ENCODE measurements at places on chromosomes 16 and 17.
A peak's percentile ranks its signal among the peaks of the same experiment; 100 is the strongest.

DNA sequence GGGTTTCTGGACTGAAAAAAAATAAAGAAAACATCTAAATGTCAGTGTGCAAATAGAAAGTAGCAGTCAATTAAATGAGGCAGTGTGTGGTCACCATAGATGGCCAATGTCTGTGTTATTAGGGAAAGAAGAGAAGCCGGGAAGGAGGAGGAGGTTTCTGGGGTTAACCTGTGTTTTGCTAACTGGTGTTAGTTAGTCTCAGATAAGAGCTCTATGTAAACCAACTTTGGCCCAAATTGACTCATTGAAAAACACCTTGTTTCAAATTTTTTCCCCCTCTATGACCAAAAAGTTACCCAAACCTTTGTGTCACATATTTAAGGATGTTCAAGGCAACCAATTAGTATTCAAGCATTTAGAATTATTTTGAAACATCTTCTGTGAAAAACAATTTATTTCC lies 530.9 kb downstream of the MAF start:
- no peak for DNase-seq

GRCh38 chr17:9900784-9901183 lies 4.3 kb downstream of the RCVRN start:
- no peak for DNase-seq

GRCh38 chr17:72266112-72266775 lies 145.4 kb downstream of the SOX9 start:
- DNase-seq: no peak

DNA sequence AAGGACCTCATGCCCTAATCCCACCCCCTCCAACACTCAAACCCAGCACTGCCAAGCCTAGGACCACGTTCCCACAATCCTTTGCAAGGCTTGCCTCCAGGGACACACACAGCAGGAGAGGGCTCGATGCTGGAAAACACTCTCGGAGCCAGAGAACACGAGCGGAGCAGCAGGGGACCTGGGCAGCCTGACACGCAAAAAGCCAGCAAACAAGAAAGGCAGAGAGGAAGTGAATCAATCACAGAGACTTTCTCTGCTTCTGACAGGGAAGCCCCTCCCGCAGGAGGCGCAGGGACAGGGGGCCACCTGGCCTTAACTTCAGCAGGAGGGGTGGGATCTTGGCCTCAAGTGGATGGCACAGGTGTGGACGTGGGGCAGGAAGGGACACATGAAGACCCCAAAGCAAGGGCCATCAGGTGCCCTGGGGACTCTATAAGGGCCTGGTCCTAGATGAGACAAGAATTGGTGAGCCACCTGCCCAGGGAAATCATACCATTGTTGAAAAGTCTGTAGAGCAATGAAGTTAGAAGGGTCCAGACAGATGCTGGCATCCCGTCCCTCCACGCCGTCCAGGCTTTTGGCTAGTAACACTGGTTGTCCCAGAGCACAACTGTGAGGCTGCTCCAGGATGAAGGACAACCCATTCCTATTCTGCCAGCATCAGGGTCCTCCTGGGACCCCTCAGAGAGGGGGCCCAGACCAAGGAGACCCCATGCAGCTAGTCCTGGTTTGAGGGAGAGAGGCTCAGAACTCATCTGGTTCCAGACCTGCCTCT lies 2.2 kb downstream of the SDK2 start:
- peak; percentile 13 for DNase-seq

GRCh38 chr16:3819746-3820724 lies 60.5 kb downstream of the CREBBP start:
- DNase-seq: no peak

DNA sequence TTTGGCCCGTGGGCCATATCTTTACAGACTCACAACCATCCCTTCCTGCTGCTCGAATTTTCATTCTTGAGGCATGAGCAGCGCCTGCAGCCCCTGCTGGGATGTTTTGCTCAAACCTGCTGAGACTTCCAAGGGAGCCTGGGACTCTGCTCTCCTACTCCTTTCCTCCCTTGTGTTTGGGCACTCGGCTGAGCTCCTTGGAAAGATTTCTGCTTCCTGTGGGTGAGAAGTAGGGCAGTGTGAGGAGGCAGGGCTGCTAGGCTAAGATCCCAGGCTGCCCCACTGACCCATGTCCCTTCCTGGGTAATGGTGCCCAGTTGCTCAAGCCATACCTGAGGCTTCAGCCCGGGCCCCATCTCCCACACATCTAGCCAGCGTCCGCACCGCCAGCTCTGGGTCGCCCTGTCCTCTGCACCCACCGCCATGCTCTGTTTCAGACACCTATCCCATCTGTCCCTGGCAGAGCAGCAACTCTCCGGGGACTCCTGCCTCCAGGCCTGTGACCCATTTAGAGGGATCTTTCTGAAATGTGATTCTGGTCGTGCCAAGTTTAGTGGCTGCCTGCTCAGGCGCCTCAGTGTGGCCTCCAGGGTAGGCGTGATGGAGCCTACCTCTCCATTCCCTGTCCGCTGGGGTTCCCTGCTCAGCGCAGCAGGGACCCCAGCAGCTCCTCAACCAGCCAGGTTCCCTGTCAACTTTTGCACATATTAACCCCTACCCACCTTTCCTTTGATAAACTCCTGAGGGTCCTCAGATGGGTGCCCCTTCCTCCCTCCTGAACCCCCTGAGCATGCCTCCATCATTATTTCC lies 190.1 kb downstream of the CCDC182 start:
- no peak for DNase-seq

GRCh38 chr17:7710301-7710700 lies 5.3 kb downstream of the EFNB3 start:
- DNase-seq: no peak

GRCh38 chr16:54422569-54422978 lies 136.0 kb upstream of the IRX3 start:
- no peak for DNase-seq

- DNase-seq: no peak
Measured at GRCh38 chr16:54475019-54475601, 188.5 kb upstream of the IRX3 start.

DNA sequence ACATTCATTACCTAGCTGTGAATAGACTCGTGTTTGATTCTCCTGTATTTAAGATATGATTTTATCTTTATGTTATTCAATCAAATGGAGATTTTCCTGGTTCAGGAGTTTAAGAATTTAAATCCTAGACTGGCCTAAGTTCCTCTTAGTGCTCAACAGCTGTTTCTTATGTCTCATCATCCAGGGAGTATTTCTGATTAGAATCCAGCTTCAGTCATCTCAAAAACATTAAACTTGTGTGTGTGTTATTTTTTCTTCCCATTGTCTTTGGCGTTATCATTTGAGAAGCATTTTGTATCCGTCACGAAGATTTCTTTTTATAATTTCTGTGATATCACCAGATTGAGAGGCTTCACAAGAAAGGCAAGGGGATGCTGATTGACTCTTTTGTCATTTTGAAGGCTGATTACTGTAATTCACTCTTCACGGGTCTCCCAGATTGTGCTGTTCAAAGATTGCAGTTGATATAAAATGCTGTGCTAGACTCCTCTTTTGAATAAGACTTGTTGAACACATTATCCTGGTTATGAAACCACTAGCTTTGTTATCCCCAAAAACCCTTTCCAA lies 204.8 kb downstream of the CDH8 start:
- DNase-seq: no peak

- no peak for DNase-seq
Measured at GRCh38 chr16:35208001-35208935, 1748.9 kb downstream of the TP53TG3F start.

- DNase-seq: no peak
Measured at GRCh38 chr16:30521873-30522641, 4.3 kb downstream of the ZNF768 start.

- no peak for DNase-seq
Measured at GRCh38 chr17:57782647-57783337, 37.7 kb upstream of the CCDC182 start.

- no peak for DNase-seq
Measured at GRCh38 chr17:56185491-56186221, 32.4 kb downstream of the ANKFN1 start.

- DNase-seq: no peak
Measured at GRCh38 chr16:62869837-62870236, 833.6 kb upstream of the CDH8 start.
